Fibroblast of villous mesenchyme (primary cell): ENCODE measurements at places on chromosomes 11 and 22.
A peak's percentile ranks its signal among the peaks of the same experiment; 100 is the strongest.

DNA sequence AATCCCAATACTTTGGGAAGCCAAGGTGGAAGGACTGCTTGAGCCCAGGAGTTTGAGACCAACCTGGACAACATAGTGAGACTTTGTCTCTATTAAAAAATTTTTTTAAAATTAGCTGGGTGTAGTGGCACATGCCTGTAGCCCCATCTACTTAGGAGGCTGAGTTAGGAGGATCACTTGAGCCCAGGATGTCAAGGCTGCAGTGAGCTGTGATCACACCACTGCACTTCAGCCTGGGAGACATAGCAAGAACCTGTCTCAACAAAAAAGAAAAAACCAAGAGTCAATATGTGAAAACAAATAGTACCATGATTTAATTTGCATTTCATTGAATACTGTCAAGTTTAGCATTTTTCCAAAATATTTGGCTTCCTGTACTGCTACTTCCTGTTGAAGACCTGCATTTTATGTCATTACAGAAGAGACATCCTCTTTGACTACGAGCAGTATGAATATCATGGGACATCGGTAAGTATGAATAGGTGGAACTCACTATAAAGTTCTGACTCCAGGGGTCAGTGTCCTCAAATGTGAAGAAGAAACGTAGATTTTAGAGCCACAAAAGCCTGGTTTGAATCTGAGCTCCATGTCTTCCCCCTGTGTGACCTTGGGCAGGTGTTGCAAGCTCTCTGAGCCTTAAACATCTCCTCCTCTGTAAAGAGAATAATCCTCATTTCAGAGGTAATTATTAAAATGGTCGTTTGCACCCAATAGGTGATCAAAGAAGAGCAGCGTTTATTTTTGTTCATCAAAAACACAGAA lies 16.0 kb downstream of the CDC45 start:
- DNase-seq = peak; percentile 44

DNA sequence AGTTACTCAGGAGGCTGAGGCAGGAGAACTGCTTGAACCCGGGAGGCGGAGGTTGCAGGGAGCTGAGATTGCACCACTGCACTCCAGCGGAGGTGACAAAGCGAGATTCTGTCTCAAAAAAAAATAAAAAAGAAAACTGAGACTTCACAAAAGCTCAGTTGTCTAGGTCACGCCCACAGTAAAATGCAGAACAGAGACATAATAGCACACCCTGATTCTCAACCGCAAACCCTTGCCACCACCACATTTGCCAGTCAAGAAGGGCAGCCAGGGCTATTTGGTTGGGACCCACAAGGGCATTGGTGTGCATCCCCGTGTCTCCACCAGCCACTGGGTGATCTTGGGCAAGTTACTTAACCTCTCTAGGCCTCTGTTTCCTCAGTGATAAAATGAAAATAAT lies 25.4 kb downstream of the CREB3L1 start:
- no peak for DNase-seq

DNA sequence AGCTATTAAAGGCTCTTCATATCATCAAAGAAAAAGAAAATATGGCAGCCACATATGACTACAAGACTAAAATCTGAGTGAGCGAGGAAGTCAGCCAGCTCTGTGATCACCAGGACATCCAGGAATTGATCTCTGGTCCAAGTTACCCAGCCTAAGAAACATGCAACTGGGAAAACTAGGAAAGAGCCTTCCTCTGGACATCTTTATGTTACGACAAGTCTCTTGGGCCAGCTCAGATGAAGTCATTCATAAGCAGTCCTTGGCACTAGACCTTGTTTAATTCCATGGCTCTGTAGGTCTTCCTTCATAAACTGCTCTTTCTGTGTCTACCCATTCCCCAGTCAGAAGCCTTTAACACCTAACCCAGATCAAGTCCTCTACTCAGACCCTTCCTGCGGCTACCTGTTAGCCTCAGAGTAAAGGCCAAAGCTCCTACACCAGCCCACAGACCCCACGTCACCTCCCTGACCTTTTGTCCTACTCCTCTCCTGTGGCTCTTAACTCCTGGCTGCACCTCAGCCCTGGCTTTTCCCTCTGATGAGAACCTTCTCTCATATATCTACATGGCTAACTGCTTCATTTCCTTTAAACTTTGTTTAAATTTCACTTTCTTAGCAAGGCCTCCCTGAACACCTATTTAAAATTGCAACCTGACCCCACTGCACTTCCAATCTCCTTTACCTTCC lies 134.0 kb downstream of the KIF18A start:
- no peak for DNase-seq

DNA sequence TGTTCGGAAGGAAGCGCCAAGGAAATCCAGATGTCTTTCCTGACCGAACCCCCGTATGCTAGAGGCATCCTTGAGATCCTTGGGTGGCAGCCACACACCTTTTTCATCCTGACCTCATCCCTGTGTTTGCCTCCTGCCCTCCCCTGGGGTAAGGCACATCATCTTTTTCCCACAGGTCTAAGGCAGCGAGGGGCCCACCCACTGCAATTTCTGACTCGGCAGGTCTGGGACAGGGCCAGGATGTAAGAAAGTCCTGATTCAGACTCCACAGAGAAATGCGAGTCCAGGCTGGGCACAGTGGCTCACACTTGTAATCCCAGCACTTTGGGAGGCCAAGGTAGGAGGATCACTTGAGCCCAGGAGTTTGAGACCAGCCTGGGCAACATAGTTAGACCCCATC lies 10.5 kb downstream of the ZMAT5 start:
- DNase-seq = no peak

GRCh38 chr11:119794756-119795155 lies 65.8 kb upstream of the NECTIN1 start:
- no peak for DNase-seq

DNA sequence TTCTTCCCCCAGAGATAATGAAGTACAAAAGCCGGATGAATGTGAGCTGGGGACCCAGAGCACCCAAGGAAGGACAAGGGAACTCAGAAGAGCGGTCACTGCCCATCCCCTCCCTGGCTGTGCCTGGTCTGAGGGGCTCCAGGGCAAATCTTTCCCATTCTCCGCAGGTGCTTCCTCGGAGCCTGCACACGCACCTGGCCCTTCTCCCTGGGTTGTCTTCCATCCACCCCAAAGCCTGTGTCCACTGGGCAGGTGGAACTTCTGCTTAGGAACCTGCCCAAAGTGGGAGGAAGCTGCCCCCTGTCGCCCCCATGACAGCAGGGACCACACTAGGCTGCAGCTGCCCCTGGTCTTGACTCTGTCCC lies 121.0 kb upstream of the FGF3 start:
- no peak for DNase-seq
